AG08395 (cell line): ENCODE measurements at places on chromosomes 5 and 9.

GRCh38 chr5:94691291-94691690 lies 72.8 kb downstream of the SLF1 start:
- no peak for DNase-seq

DNA sequence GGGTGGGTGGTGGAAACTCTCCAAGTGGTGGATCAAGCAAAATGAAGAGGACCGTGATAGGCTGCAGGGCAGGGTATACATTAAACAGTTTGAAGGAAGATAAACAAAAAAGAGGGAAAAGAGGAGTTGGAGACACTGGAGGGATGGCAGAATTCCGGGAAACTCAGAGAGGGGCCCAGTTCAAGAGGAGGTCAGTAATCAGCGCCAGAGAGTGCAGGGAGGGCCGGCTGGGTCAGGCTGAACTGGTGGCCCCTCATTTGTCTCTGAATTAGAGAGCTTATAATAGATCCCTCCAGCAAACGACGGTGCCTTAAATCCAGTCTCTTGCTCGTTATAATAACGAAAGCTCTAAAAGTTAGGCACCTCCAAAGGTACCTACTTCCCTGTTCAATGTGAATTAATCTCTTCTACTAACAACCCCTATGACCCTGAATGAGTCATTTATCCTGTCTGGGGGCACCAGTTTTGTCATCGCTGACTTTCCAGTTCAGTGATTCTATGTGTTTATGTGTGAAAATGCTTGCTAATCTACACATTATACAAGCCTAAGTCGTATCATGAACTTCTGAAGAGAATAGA lies 2.4 kb upstream of the ZSWIM6 start:
- no peak for DNase-seq

DNA sequence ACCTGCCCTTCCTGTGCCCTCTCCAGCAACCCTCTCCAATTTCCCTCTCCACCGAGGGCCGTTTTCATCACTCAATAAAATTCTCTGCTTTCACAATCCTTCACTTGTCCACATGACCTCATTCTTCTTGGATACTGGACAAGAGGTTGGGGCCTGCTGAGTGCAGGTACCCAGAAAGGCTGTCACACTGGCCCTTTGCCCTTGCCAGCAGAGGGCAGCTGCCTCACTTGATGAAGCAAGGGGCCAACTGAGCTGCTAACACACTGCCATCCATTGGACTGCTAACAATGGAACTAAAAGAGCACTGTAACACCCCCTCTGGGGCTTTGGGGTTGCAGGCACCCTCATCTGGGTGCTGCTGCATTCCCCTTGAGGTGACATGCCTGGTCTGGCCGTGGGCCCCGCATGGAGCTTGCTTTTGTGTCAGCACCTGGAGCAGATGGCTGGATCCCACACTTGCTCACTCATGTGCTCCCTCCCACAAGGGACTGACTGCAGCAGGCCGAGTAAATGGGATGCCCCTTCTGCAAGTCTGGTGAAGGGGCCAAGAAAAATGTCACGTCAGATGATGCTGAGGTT lies 308.1 kb upstream of the ADCY2 start:
- DNase-seq = no peak

DNA sequence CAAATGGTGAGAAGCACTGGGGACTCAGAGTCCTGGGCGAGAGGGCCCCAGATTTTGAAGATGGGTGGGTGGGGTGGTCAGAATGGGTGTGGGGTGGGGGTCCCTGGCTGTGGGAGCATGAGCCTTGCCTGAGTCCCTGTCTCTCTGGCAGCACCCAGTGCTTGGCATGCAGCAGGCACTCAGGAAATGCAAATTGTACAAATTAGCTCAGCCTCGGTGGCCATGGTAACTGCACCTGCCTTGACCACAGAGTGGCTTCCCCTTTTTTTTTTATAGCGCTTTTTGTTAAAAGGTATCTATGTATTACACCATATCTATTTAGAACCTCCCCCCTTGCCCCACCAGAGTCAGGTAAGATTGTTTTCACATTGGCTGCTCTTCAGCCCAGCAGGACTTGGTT lies 19.2 kb upstream of the PITX1 start:
- DNase-seq = no peak

- no peak for DNase-seq
Observed at GRCh38 chr9:121921444-121921843, 171.7 kb downstream of the TTLL11 start.

DNA sequence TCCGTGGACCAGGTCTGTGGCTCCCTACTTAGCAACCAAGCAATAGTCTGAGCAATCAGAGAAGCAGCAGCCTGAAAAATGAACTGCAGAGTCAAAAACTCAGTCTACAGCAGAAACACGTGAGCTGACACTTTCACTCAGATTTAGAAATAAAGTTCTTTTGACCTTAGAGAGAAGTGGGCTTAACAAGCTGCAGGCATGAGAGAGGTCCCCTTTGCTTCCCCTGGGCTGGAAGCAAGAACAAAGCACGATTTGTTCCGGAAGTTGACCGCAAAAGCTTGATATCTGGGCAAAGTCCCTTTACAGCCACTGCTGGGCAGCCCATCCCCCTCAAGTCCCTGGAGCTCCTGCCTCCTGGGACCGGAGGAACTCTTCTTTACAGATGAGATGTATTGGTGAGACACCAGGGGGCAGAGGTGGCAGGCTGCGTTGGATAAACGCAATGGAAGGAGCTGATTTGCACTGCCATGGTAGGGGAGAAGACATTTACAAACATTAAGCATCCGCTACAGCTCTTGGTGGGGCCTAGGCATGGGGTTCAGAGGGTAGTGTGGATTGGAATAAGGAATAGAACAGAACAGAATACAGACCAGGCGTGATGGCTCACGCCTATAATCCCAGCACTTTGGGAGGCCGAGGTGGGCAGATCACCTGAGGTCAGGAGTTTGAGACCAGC lies 5.8 kb upstream of the SOWAHA start:
- DNase-seq = no peak

DNA sequence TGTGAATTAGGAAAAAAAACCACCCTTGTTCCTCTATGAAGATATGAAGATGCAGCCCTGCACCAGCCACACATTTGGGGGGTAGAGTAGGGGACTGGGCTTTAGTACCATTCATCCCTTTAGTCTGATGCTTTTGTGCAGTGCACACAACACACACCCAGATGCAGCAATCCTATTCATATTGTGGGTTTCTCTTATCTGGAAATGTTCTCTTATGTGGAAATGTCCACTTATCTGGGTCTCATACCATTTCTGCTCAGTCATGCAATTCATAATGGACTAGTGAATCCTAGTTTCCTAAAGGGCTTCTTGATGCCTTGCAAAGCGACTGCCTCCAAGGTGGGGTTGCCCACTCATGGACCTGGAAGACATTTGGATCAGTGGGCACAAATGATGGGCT lies 47.8 kb downstream of the C9orf152 start:
- no peak for DNase-seq

- no peak for DNase-seq
Observed at GRCh38 chr5:95928724-95929253, 32.9 kb downstream of the ELL2 start.

GRCh38 chr9:105241356-105242043 lies 3.0 kb upstream of the SLC44A1 start:
- no peak for DNase-seq

GRCh38 chr9:69951411-69951810 lies 92.2 kb upstream of the MAMDC2 start:
- no peak for DNase-seq
